ENCODE measurements at places on chromosomes 4 and X. TPM values are rescaled to one million over a fixed set of nuclear protein-coding genes. Genes with fewer than 3 reads are reported as not detected.

BTK gene
- total RNA-seq, result not detected

NEIL3 gene
- total RNA-seq, result 17.5 TPM

PLA2G12A gene
- 19.9 TPM for total RNA-seq

SULT1E1 gene
- total RNA-seq, result not detected

APLN gene
- 0.31 TPM for total RNA-seq

SHROOM3 gene
- 19.0 TPM for total RNA-seq

PAGE4 gene
- total RNA-seq, result not detected

CYBB gene
- total RNA-seq, result 0.19 TPM

MSANTD1 gene
- 0.55 TPM for total RNA-seq

Data from A172 (cell line).